ENCODE measurements at places on chromosomes 7 and 10. TPM values are rescaled to one million over a fixed set of nuclear protein-coding genes. Genes with fewer than 3 reads are reported as not detected.

DNA sequence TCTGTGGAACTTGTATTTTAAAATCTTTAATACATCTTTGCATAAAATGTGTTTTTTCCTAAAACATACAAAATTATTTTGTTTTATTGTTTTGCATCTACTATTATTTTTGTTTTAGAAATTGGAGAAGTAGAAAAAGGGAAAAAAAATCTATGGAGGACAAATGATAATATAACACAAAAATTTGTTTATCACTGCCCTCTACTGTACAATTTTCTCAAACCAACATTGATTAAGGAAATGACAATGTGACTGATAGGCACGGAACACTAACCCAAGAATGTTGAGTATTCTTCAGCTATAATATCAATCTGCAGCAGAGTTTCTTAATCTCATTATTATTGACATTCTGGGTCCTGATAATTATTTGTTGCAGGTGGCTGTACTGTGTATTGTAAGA is 9.5 kb upstream of the ING3 start:
- DNase-seq: no peak

DNA sequence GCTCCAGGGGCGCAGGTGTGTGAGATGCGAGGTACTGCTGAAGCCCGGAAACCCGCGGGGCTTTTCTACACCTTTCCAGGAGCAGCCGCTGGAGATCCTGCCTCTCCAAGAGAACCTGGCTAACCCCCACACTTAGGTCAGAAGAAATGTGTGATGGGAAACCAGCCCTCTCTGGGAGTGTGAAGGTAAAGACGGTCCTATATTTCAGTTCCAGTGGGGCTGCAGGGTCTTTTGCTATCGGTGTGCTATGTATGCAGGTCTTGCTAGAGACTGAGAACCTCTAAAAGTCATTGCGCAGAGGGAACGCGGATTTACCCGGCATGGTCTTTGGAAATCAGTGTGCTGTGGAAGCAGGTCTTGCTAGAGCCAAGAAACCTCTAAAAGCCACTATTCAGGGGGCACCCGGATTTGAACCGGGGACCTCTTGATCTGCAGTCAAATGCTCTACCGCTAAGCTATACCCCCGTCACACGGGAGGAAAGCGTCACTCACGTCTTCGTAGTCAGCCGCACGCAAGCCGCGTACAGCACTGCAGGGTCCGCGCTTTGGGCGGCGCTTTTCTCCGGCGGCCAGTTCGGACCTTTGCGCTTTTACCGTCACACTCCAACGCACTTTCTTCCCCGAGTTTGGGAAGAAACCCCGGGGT is 46.0 kb downstream of the ZNF777 start:
- DNase-seq: peak; percentile 84

DNA sequence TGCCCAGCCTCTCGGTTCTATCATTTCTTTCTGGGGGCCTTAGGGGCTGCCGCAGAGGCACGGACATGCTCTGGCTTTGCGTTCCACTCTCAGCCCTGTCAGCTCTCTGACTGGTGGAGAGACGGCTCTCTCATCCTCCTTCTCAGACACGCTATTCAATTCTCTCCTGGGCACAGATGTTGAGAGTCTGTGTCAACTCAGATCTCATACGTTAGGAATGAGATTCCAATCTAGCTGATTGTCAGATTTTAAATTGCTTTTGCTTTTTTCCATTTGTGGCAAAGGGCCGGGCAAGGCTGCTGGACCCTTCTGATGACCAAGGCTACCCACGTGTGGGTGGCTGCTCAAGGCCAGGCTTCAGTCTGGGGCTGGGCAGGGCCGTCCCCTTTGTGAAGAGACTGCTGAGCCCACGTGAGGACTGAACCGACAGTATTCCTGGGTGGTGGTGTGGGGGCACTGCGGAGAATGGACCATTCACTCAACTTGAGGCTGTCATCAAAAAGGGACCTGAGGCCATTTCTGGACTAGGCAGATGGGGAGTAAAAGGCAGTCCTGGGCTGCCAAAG is 71.5 kb downstream of the CLEC2L start:
- DNase-seq: no peak

- no peak for DNase-seq
Measured at GRCh38 chr7:127437241-127437640, 44.7 kb upstream of the ZNF800 start.

DNA sequence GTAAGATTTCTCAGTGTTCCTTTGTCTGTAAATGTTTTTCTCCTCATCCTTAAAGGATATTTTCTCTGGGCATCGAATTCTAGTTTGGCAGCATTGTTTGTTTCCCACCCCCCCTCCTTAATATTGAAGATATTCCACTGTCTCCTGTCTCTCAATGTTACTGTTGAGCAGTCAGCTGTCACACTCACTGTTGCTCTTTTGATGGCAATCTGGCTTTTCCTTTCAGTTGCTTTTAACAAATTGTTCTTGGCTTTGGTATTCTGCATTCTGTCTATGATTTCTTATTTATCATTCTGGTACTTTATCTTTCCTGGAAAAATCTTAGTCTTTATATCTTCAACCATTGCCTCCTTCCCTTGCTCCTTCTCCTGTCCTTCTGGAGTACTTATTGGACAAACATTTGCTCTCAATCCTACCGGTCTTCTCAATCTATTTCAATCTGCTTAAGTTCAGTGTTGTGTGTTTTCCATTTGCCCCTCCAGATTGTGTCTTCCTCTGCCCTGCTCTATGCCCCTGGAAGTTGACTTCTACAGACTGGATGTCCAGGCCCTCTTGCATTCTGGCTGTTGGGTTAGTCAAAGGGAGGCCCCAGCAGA is 9.3 kb upstream of the GTPBP4 start:
- no peak for DNase-seq

GRCh38 chr10:22369434-22370072 is 24.3 kb downstream of the SPAG6 start:
- DNase-seq: no peak

GRCh38 chr10:80492848-80493521 is 38.9 kb downstream of the TSPAN14 start:
- no peak for DNase-seq

The RADIL gene
- total RNA-seq: 12.0 TPM

The NRG3 gene
- 1.9 TPM for total RNA-seq

The HACD1 gene
- 107 TPM for total RNA-seq
